ENCODE measurements at places on chromosomes 5 and 9.

DNA sequence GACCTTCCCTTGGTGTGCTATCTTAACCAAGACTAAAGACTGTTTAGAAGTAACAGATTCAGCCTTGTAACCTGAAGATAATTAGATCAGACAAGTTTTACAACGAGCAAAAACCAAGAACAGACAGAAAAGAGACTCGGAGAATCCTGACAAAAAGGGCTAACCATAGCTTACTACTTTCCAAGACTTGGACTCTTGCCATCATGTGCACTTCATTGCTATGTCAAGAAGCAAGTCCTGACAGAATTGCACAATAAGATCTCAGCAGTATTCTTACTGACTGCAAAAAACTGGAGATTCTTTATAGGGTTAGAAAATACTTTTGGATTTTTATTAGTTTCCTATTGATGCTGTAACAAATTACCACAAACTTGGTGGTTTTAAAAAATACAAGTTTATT lies 1539.0 kb upstream of the NUDT12 start:
- no peak for DNase-seq

DNA sequence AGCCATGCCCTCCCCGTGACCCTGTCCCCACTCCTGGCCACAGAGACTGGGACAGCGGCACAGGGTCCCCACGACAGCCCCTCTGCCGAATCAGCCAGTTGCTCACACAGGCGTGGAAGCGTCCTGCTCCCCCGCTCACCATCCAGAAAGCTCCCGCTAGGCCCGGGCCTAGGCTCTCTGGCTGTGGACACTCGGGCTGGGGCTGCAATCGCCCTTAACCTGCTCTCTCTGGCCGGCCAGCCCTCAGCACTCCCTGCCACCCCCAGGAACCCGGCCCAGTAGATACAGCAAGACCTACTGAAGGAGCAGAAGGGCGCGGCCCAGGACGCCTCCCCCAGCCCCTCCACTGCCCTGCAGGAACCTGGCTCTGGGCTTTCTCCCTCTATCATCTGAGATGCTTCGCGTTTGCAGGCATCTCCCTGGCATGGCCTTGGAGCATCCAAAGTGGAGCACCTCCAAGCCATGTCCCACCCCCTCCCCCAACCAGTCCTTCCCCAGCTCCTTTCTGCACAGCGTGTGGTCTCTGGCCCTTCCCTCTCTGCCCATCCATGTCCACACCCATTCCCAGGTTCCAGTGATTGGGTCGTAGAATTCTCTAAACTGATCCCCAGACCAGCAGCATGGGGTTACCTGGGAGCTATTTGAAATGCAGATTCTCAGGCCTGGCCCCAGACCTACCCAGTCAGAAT lies 113.7 kb upstream of the LMX1B start:
- no peak for DNase-seq

- DNase-seq: no peak
Measured at GRCh38 chr9:76529653-76530052, 70.7 kb downstream of the GCNT1 start.

GRCh38 chr9:121328476-121328875 lies 41.6 kb downstream of the STOM start:
- DNase-seq: no peak

GRCh38 chr5:170110403-170111087 lies 4.8 kb downstream of the FOXI1 start:
- DNase-seq: no peak

GRCh38 chr5:157913575-157913974 lies 54.6 kb upstream of the CLINT1 start:
- DNase-seq: no peak

Measured in CD8-positive, alpha-beta T cell (primary cell).